ENCODE measurements at places on chromosomes 3 and 15.

- no peak for DNase-seq
These were observed 248.3 kb downstream of the ADAMTS17 start for GRCh38 chr15:100093211-100094126.

DNA sequence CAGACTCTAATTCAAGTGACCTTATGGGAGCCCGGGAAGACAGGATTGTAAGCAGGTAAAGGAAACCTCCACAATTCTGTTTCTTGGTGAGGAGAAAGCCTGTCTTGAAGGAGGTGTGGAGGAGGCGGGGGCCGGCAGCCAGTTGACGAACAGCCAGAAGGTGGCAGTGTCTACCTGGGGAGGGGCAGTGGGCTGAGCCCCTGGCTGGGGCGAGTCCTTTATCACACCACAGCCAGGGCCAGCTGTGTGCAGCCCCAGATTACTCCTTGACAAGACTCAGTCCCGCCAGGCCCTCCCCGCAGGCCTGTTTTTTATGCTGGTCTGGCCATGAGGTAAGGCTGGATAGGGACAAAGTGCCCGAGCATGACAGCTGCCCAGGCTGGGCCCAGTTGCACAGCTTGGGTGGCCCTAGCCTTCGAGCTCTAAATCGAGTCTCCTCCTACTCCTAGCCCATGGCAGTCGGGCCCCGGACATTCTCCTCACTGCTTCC lies 40.9 kb upstream of the IDH2 start:
- DNase-seq, result peak; percentile 25

GRCh38 chr3:152621967-152622810 lies 212.7 kb upstream of the P2RY1 start:
- no peak for DNase-seq

DNA sequence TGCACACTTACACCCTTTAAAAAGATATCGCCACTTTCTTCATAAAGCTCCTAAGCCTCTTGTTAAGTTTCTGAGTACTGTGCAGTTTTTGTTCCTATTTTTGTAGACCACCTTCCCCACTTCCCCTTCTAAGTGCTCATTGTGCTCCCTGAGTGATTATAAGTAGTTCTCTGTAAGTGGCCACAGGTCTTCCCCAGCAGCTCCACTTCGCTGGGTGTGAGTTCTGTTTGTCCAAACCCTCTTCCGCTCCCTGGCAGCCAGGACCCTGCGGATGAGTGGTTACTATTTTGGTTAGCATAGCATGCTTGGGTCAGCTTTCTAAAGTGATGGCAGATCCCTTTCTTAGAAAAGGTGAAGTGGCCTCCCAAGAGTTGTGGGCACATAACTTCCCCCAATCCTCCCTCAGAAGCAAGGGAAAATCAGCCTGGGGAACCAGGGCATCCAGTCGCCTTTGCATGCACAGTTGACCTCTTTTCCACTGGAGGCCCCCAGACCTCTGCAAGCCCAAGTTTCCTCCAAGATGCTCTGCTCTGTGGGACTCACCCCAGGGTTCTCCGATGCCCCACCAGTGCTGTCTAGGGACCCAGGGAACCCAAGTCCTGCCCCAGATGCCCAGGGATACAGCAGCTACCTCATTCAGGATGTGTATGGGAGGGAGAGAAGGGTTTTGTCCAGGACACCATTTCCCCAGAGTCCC lies 69.6 kb downstream of the ATP10A start:
- DNase-seq, result peak; percentile 22

DNA sequence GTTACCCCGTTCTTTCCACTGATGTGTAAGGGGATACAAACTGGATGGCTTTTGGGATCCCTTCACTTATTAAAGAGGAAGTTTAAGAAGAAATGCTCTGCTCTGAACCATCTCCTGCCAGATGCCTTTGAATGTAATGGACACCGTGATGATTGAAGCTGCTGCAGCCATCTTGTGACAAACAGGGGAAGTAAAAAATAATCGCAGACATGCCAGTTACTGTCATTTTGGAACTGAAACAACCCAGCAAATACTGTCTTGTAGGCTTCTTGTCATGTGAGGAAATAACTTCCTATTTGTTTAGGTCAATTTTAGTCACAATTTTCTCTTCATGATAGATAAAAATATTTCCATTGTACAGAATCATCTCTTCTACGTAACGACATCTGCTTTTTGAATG lies 224.0 kb downstream of the CHL1 start:
- no peak for DNase-seq

- peak; percentile 65 for DNase-seq
These were observed 13.2 kb upstream of the SHF start for GRCh38 chr15:45200799-45201556.

DNA sequence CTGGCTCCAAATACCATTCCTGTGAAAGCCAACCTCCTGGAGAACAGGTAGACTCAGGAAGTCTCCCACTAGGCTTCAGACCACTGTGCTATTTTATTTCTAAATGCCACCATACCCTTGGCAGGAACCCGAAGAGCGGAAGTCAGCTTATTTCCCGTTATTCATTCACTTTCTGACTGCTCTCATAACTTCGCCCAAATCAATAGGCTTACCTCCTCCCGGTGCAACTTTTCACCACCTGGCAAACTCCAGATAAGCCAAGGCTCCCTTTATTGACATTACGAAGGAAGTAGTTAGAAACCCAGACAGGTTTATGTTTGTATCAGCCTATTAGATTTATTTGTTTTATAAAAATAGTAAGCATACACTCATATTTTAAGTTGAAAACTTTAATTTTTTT lies 3.3 kb upstream of the CCDC54 start:
- no peak for DNase-seq

DNA sequence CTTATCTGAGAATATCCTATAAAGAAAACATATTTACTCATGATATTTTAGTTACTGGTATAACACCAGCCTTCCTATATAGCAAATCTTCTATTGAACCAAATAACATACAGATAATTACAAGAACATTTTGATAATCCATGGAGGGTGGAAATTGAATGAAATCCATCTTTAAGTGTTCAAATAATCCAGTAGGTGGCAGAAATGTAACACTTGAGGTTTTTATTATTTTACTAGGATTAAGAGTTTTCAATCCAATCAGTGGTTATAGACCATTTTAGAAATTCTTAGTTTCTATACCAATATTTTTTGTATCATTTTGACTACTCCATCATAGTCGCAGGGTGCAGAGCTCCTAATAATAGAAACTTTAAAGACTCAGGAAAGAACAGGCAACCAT lies 101.9 kb upstream of the KCNH8 start:
- no peak for DNase-seq

DNA sequence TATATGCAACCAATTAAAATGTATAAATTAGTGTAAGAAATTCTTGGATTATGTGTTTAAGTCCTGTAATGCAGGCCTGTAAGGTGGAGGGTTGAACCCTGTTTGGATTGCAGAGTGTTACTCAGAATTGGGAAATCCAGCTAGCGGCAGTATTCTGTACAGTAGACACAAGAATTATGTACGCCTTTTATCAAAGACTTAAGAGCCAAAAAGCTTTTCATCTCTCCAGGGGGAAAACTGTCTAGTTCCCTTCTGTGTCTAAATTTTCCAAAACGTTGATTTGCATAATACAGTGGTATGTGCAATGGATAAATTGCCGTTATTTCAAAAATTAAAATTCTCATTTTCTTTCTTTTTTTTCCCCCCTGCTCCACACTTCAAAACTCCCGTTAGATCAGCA lies 65.4 kb upstream of the ACAD9 start:
- DNase-seq, result no peak

DNA sequence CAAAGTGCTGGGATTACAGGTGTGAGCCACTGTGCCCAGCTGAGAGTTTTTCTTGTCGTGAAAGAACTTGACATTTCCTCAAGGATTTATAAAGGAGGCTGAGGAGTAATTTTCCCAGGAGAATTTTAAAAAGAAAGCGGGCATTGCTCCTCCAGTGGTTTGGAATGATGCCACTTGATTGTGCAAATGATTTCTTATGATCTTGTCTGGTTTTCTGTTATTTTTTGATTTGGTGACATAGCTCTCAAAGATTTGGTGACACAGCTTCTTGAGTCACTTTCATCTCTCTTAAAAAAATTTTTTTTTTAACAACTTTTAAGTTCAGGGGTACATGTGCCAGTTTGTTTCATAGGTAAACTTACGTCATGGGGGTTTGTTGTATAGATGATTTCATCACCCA lies 24.6 kb upstream of the NFKBIZ start:
- no peak for DNase-seq

DNA sequence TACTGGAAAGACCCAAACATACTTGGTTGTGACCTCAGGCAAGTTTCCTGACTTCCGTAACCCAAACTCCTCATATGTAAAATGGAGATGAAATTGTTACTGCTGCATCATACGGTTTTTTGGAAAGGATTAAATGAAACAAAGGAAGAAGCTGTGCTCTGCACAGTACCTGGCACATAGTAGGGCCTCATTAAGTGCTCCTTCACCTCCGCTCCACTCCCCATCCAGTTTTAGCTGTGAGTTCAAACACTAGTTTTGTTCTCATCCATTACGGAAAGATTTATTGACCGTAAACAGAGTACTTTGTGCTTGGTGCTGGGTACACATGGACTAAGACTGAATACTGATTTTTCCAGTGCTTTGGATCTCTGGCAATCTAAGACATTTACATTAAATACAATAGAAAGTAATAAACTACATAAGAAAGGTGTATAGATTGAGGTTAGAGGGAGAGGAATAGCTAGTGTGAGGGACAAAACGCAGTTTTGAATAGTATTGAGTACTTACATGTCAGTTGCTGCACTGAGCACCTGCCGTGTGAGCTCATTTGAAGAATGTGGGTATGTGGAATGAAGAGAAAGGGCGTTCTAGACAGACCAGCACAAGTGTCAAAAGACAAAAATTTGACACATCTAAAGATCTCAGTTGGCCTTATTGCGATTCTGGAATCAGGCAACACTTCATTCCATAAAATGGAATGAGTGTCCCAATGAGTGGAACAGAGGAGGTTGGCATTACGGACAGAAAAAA lies 594 bp upstream of the ICE2 start:
- no peak for DNase-seq

GRCh38 chr3:149384911-149385321 lies 7.5 kb upstream of the TM4SF1 start:
- no peak for DNase-seq

- DNase-seq, result no peak
These were observed 7.2 kb downstream of the MESP2 start for GRCh38 chr15:89783111-89783860.

- DNase-seq, result no peak
These were observed 19.0 kb upstream of the CRABP1 start for GRCh38 chr15:78321041-78321570.

DNA sequence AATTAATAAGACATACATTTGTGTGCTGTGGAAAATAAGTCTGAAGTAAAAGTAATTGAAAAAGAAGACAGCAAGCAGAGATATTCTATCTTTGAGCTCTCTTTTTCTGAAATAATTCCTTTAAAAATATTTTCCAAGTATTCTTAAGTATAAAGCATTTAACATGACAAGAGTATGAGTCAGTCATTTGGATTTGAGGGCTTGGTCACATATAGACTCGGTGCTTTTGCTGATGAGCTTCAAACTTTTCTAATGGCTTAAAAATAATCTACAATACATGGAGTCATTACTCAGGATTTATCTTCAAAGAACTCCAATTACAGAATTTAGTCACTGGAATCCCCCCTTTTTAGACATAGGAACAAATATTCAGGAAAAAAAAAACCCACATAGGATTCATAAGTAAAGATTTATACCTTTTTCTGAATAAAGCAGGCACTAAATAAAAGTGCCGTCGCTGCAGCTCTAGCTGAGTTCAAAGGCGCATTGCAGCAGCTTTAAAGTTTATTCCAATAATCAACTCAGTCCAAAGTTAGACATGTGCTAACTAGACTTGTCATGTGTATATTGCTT lies 147.5 kb downstream of the CTNNB1 start:
- DNase-seq, result no peak

- DNase-seq, result no peak
These were observed 189.3 kb downstream of the NFKBIZ start for GRCh38 chr3:102038477-102039142.

- DNase-seq, result no peak
These were observed 165.0 kb downstream of the SUCNR1 start for GRCh38 chr3:152038490-152038889.

- no peak for DNase-seq
These were observed 1.3 kb downstream of the DENND4A start for GRCh38 chr15:65790694-65791334.

GRCh38 chr3:13860001-13860400 lies 19.9 kb downstream of the WNT7A start:
- no peak for DNase-seq

GRCh38 chr15:84950570-84951111 lies 31.0 kb upstream of the PDE8A start:
- no peak for DNase-seq

DNA sequence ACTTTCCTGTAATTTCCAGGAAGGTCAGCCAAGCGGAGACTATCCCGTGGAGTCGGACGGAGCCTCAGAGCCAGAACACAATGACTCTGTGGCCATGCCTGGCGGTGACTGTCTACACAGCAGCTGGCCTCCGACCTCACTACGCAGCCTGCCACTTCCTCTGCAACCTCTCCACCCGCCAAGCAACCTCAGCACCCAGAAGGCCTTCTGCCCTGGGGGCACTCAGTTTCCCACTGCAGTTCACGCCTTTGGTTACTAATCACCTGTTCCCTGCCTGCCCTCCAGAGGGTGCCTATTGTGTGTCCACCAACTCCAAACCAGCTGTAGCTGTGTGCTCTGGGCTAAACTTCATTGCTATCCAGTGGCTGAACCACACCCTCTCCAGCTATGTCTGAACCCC lies 44.0 kb downstream of the TM2D3 start:
- DNase-seq, result no peak

GRCh38 chr3:180633722-180634121 lies 31.8 kb downstream of the TTC14 start:
- DNase-seq, result no peak

DNA sequence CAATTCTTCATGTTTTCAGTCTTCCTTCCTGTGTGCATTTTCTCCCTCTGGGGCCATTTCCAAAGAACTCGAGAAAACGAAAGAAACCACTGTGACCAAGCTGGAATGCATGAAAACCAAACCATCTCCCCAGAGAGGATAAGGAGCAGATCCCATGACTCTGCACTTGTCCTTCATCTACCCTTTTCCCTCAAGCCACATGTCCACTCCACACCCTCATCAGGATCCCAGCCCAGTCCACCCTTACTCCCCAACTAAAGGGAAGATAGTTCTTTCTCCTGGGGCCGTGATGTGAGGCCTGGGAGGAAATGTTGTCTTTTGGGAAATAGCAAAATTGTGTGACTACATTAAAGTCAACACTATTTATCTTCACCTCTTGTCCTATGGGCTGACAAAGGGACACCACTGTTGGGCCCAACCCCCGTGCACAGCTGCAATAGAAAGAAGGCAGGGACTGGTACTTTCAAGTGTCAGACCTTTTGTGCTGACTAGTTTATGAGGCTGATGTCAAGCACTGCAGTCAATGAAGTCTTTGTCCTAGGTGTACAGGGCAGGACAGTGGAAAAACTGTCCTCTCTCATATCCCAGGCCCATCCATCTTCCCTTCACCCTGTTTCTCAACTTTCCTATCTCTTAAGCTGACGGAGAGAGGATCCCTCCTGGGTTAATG lies 487.1 kb upstream of the NR2F2 start:
- DNase-seq, result no peak

GRCh38 chr3:52036222-52036694 lies 20.1 kb downstream of the DUSP7 start:
- no peak for DNase-seq

- DNase-seq, result no peak
These were observed 447.8 kb downstream of the FHIT start for GRCh38 chr3:60803216-60804173.

- DNase-seq, result no peak
These were observed 39.7 kb upstream of the MYZAP start for GRCh38 chr15:57551715-57552677.

- no peak for DNase-seq
These were observed 242.0 kb upstream of the DCBLD2 start for GRCh38 chr3:99143493-99143892.

Measured in hematopoietic multipotent progenitor cell (in vitro differentiated cells).